ENCODE measurements at places on chromosomes 4 and X.
A peak's percentile ranks its signal among the peaks of the same experiment; 100 is the strongest.

- no peak for DNase-seq
These were observed 62.6 kb downstream of the SORCS2 start for GRCh38 chr4:7254736-7255487.

- DNase-seq, result no peak
These were observed 69.6 kb downstream of the WNK3 start for GRCh38 chrX:54288277-54288676.

DNA sequence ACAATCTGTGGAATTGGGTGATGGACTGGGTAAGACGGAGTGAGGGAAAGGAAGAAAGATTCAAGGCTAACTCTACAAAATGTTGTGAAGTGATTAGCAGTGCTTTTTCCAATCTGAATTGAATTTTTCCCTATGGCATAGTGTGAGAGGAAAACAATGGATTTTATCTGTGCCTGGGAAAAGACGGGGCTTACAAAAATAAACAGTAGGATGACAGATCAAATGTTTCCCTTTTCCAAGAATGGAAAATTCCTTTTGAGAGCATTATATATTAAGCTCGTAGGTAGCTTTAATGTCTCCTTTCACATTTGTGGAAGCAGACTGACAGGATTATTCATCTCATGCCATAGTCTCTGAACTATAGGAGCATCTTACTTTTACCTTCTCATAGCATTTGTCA is 27.8 kb downstream of the ATP11C start:
- DNase-seq, result no peak

DNA sequence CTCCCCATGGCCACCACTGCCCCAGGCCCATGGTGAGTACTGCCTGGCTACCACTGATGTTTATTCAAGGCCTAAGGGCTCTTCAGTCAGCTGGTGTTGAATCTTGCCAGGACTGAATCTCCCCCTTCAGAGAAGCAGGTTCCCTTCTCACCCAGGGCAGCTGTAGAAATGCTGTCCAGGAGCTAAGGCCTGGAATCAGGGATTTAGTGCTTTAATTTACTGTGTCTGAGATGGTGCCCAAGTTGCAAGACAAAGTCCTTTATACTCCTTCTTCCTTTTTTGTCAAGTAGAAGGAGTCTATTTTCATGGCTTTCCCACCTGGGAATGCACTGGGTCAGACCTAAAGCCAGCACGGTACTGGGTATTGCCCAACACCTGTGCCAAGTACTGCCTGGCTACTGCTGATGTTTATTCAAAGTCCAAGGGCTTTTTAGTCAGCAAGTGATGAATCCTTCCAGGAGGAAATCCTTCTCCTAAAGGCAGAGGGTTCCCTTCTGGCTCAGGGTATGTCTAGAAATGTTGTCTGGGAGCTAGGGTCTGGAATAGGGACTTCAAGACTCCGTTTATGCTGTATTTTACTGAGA is 117.6 kb upstream of the ATOH1 start:
- no peak for DNase-seq

GRCh38 chrX:124475358-124475757 is 129.0 kb downstream of the SH2D1A start:
- DNase-seq, result no peak

- DNase-seq, result no peak
These were observed 7.2 kb upstream of the MAGIX start for GRCh38 chrX:49155243-49155899.

- DNase-seq, result no peak
These were observed 109.1 kb upstream of the PDLIM3 start for GRCh38 chr4:185644408-185644807.

DNA sequence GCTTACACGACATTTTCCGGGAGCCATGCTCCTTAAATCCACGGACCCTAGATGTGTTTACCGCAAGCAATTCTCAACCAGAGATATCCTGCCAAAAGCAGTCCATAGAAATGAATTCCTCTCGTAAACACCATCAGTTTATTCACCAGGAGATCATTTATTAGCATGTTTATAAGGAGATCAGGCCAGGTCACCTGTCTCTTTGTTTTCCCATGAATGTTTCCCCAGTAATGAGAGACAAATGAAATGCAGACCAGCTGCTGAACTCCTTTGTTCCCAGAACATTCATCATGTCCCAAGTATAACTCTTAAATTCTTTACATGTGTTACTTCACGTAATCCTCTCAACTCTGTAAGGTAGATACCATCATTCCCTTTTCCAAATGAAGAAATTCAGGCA is 137.1 kb downstream of the DDX53 start:
- no peak for DNase-seq

DNA sequence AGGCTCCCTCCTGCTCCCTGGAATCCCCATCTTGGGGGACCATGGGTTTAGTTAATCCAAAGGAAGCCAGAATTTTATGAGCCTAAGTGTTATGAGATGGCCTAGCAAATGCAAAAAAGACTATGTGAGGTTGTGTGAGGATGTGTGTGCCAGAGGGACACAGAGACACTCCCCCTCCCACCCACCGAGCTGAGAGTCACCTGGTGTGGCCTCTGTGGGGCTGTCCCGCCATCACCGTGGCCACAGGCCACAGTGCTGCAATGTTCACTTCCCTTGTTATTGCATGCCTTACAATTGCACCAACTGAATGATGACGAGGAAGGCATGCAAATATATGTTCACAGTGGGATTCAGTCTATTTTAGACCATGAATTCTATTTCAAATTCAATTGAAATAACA is 601 bp upstream of the FGFBP2 start:
- peak; percentile 12 for DNase-seq

GRCh38 chr4:116126794-116127193 is 958.6 kb downstream of the TRAM1L1 start:
- DNase-seq, result no peak

- no peak for DNase-seq
These were observed 22.1 kb downstream of the SLIT2 start for GRCh38 chr4:20273793-20274192.

DNA sequence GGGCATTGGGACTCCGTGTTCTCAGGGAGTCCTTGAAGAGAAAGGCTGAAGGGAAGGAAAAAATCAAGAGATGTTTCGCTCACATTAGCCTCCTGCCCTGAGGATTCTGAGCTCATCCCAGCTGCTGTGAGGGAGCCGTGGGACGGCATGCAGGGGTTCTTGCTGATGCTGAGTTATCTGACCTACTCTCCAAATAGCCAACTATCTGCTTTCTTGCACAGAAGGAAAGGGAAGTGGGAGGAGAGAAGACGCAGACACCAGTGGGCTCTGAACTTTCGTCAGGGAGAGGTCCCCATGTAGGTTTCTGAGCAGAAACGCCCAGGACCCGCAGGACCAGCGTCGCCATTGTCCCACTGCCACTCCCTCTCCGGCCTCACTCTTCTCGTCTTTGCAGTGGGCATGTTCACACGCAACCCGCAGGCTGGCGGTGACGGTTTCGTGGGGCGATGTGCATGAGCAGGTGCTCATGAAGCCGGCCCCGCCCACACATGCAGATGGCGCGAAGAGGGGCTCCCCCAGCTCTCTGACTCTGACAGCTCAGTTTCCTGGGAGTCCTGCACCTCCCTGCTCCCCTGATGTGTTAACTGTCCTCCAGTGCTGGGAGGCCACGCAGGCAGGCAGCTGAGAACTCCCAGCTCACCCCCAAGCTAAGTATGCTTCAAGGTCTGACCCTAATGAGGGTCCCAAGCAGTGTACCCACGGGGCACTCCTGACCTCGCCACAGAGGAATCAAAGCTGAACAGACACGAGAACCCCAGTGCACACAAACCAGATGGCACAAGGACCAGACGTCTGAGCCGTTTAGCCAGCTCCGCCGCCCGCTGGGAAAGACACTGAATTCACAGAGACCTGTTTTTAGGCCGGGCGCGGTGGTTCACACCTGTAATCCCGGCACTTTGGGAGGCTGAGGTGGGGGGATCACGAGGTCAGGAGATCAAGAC is 13.6 kb upstream of the ABLIM2 start:
- no peak for DNase-seq

DNA sequence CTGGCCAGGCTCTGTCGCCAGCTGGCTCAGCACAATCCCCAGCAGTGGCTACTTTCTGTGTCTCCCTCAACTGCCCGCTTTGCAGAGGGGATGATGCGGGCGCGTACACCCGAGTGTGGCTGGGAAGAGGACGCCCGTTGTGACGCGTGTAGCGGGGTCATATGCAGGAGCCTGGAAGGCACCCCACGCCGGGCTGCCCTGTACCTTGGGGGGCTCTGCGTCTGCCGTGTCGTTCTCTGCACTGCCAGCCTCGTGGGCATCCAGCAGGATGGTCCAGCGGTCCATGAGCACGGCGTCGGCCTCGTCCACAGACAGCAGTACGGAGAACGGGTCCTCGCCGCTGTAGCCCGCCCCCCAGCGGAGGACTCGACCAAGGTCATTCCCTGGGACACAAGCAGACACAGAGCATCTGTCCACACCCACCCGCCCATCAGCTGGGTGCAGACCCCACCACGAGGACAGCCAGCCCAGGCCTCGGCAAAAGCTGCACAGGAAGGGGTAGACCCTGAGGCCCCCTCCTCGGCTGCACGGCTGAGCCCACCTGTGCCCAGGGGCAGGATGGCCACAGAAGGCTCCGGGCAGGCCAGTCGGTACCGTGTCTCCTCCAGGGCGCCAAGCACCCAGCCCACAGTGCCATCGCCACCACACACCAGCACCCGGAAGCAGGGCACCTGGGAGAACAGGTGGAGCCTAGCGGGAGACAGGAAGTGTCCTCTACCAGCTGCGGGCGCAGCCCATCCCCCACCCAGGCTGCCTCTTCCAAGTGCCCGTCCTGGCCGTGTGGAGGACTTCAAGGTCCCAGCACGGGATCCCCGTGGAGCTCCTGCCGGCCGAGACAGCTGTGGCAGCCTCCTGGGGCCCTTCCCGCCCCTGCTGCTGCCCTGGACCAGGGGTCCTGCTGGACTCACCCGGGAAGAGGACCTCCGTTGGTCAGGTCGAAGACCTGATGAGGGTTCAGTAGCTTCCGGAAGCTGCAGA is 10.8 kb downstream of the DGKQ start:
- no peak for DNase-seq

DNA sequence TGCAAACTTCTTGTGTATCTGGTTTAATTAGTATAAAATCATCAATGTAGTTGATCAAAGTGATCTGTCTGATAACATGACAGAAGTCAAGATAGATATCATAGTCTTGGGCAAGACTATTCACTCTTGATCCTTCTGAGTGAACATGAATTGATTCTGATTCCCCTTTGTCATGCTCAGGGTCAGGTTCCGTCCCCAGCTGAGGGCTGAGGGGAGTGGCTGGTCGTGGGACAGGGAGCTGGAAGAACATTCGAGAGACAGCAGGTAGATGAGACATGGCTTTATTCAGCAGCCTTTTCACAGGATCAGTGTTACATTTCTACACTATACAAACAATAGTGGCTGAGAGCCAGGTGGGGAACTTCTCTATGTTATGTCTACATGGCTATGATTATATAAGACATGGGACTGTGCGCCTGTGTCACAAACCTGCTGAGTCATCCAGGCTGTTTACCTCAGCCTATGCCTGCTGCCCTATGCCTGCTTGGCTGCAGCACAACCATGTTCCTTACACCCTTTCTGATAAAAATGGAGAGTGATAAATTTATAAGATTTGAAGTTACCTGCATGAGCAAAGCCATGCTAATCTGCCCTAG is 586.9 kb upstream of the NR3C2 start:
- DNase-seq, result no peak

- no peak for DNase-seq
These were observed 11.2 kb upstream of the CPXCR1 start for GRCh38 chrX:88735835-88736234.

DNA sequence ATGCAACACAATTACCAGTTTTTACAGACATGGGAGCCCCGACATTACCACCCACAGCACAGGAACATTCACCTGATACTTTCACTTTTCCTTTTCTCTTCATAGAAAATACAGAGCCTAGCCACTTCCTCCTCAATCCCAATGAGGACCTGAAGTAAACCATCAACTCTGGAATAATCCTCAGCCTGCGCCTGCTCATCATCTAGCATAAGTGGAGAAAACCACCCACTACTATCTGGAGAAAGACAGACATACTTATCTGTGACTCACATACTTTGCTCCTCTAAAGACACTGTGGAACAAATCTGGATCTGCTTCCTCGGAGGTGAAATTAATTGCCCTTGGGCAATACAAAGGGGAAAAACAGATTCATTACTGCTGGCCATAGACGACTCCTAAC is 47.8 kb downstream of the ZCCHC13 start:
- no peak for DNase-seq

GRCh38 chr4:105637408-105638176 is 70.9 kb downstream of the INTS12 start:
- no peak for DNase-seq

DNA sequence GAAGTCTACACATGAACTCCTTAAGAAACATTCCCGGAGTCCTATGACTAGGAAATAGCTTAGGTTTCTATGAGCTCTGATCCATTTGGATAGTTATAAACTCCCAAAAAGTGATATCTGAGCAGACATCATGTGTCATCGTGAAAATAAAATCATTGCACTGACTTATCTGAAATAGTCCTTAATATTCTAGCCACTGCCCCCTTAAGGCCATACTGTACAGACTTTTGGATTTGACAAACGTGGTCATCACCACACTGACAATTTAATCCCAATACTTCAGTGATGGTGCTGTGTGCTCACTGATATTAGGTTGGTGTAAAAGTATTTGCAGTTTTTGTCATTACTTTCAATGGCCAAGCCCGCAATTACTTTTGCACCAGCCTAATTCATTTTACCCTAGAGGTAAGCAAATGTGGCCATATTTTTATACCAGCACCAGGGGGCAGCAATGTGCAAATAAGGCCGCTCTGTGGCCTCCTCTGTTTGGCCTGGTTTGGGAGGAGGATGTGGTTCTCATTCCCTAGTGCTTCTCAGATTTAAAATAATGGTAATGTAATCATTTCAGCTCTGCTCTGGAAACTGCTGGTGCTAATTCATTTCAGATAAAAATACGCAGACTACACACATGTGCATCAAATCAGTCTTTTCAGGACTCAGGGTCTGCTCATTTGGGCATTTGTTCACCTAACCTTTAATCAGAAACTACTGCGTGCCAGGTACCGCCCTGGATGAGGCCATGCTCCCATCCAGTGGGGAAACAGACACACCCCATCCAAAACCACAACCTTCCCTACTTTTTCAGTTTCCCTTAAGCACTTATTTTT is 196.4 kb upstream of the C1QTNF7 start:
- DNase-seq, result peak; percentile 43

- no peak for DNase-seq
These were observed 209.0 kb downstream of the BCOR start for GRCh38 chrX:39888730-39889129.

All from GDM1 (cell line).